Urinary bladder (tissue), 4 donors: ENCODE measurements at places on chromosomes 7 and 10. TPM values are rescaled to one million over a fixed set of nuclear protein-coding genes. Genes with fewer than 3 reads are reported as not detected.

GSTO2 gene
- 6.5 TPM for total RNA-seq

ATG9B gene
- total RNA-seq, result not detected

DMBT1 gene
- total RNA-seq, result 0.48 TPM

NXPH1 gene
- total RNA-seq, result 2.0 TPM

ZFAND2A gene
- 12.2 TPM for total RNA-seq

EXOSC1 gene
- 25.4 TPM for total RNA-seq

DNA sequence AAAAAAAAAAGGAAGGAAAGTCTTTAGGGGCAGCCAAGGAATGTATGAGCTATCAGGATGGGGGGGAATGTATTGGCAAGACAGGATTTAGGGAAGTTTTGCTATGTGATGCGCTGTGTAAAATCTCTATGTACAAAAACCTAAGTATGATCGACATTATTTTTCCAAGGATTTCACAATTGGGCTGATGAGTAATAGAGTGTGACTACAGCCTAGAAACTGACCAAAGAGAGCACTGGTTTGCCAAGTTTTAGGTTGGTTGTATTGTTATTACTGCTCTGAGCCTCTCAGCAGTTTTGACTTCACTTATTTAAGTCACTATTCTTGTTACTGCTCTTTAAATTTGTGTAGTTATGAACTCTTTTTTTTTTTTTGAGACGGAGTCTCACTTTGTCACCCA is 107.3 kb downstream of the NRCAM start:
- no peak for DNase-seq

DNA sequence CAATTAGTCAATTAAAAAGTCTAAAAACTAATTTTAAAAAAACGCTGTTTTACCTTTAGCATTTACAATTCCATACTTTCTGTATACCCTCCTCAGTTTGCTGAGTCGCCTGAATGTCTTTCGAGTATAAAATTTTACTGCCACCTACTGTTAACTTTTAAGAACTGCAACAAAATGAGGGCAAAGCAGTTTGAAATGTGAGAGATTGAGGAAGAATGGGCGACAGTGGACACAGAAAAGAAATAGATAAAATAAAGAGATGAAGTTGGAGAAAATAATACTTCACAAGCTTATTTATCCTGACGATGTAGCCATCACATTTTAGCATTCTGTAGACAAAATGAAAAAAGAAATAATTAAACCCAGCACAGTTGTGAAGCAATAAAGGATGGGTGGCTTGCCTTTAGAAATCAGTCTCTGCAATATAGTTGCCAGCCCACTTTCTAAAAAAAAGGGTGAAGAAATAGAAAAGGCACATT is 110.8 kb upstream of the PTN start:
- no peak for DNase-seq

DNA sequence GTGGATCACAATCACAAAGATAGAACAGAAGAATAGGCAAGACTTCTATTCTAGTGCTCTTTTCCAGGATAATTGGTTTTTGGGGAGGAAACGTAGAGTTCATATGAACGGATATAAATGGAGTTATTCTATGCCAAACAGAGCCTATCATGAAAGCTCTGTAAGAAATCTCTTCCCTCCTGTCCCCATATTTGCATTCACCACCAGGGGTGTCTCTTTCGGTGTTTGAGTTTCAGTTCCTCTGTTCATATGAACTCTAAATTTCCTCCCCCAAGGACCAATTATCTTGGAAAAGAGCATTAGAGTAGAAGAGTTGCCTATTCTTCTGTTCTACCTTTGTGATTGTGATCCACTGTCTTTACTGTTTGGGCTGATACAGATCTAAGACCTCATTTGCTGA is 48.3 kb upstream of the CDC14C start:
- DNase-seq, result no peak

GRCh38 chr10:80324086-80324485 is 32.5 kb downstream of the DYDC1 start:
- DNase-seq, result no peak

DNA sequence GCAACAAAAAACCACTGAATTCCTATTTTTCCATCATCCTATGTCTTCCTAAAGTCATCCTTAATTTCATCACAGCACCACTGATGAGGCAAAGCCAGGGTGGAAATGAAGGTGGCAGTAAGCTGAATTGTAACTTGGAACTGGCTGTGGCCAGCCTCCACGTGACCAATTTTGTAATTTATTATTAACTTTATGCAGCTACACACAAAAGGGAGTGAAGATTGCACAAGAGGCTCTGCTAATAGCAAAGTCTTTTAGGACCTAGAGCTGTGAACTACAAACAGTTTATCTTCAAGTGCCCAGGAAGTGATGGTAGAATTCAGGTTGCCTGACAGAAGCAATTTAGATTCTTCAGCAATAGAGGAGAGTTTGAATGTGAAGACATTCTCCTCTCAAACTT is 176.4 kb downstream of the CCDC71L start:
- DNase-seq, result no peak

GRCh38 chr7:131933751-131934289 is 377.4 kb upstream of the PODXL start:
- no peak for DNase-seq

DNA sequence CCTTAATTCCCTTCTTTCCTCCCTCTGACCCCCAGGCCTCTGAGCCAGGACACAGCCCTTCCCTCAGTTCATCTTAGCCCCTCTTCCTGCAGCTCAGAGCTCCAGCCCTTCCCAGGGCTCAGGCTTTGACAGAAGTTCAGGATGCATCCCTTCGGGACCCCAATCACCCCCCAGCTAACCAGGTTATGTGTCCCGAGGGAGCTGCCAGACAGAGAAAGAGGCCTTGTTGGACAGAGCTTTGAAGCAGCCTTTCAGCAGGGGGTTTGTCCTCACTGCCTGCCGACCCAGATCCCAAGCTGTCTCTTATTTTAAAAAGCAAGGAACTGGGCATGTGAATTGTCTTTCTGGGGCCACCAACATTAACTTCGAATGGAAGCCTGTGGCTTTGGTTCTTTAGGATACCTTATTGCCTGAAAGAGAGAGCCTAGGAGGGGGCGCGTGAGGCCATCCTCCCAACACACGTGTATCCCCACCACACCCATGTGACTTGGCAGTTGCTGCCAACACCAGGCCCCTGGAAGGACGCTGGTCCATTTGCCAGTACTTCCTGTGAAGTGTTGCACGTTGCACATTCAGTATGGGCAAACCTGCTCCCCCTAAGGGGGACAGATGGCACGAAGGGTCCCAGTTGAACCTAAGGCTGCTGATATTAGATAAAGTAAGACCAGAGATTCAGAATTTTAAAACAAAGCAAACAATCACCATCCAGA is 858 bp downstream of the CCDC136 start:
- DNase-seq, result no peak

GRCh38 chr10:5723692-5724091 is 39.1 kb downstream of the TASOR2 start:
- DNase-seq, result no peak

DNA sequence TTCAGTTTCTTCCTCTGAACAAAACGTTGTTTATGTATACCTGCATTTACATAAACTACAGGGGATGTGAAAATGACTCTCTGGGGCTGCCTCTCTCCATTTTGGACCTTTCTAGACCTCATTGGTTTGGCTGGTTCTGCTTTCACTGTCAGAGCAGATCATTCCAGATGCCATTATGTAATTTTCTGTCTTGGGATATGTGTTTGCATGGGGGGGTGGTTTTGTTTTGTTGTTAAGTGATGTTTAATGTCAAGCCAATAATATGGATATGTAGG is 172.4 kb downstream of the LRRC4 start:
- DNase-seq, result no peak

DNA sequence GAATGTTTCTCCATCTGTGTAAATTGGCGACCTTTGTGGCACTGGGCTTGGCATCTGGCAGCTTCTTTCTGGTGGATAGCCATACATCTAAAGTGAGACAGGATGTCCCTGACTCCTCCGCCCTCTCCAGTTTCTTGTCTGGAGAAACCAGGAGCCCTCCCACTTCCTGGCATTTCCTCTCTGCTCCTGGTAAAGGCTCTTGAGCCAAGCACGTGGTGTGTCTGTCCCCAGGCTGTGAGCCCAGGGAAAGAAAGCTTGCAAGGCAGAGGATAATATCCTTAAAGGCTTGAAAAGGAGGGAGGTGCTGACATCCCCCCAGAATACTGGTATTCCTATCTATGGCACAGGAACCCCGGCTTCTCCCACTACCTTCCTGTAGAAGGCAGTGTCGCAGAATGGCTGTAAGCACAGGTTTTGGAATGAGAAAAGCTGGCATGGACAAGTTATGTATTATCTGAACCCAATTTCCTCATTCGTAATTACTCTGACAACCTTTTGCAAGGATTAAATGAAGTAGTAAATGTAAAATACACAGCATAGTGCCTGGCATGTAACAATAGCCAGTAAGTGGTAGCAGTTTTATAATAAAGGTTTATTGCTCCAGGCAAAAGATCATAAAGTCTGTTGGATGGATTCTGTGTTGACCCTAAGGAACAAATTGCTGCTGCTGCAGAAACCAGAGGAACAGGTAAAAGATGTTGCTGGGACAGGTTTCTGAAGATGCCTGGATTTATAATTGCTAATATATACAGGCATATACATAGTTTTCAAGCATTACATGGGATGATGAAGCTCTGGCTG is 11.8 kb upstream of the ACSL5 start:
- DNase-seq, result peak; percentile 51

DNA sequence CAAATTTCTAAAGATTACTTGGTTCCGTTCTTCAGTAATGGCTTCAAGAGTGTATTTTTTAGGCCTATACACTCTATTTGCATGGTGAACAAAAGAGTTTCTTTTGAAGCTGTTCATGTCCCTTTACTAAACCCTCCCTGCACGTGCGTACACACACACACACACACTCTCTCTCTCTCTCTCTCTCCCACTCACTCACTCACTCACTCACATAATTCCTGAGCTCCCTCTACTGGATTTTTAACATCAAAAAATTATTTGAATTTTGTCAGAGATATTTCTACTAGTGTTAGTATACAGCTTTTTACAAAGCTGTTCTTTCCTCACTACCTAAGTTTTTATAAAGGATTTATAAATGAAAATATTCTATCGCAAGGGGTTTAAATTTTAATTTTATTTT is 85.9 kb downstream of the UBE3C start:
- DNase-seq, result no peak

DNA sequence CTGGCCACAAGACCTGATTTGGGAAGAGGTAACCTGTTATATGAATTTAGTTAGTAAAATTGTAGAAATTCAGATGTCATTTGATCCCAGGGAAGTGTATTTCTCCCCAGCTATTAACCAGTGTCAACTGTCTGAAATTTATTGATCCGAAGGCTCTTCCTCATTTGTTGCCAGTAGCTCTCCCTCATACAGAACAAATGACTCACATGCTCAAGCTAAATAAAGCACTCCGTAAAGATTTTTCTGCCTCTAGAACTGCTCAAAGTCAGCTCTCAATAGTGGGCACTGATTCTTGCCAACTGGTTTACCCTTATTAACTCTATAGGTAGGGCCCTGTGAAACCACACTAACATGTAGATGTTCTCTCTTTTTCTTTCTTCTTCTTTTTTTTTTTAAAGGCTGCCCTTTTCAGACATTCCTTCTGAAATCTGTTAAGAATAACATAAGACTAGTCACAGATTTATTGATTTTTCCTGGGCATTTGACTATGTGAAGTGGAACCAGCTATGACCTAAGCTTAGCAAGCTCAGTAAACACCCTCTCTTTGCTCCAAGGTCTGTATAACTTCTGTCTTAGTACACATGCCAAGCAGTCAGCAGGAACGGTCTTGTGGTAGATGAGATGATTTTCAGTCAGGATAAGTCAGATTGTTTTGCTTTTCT is 21.8 kb downstream of the RPA3 start:
- no peak for DNase-seq

DNA sequence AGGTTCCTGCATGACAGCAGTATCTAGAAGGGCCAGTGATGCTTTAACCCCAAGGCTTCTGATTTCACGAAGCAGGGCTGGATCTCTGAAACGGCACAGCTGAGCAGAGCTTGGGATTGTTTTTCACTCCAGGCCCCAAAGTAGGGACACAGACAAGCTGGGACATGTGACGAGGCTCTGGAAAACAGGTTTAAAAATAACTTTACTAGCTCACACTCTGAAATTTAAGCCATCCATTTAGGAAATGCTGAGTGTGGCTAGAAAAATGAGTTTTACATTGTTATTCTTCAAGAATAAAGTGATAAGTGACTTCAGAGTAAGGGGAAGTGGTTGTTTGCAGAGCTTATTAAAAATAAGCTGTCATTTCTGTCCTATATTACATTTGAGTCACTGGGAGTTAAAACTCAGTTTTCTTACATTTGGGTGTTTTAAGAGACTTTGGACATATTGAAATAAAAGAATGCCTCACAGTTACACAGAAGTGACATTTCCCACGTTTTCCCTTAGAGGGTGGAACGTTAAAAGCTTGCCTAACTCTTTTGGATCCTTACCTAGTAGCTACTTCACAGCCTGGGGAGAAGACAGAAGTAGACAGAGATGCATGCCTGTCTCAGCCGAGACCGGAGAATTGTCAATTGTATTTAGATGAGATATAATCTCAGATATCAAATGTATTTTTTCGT is 107.8 kb downstream of the GALNT17 start:
- DNase-seq, result no peak

- DNase-seq, result no peak
Observed at GRCh38 chr7:154628556-154628955, 374.4 kb downstream of the PAXIP1 start.

DNA sequence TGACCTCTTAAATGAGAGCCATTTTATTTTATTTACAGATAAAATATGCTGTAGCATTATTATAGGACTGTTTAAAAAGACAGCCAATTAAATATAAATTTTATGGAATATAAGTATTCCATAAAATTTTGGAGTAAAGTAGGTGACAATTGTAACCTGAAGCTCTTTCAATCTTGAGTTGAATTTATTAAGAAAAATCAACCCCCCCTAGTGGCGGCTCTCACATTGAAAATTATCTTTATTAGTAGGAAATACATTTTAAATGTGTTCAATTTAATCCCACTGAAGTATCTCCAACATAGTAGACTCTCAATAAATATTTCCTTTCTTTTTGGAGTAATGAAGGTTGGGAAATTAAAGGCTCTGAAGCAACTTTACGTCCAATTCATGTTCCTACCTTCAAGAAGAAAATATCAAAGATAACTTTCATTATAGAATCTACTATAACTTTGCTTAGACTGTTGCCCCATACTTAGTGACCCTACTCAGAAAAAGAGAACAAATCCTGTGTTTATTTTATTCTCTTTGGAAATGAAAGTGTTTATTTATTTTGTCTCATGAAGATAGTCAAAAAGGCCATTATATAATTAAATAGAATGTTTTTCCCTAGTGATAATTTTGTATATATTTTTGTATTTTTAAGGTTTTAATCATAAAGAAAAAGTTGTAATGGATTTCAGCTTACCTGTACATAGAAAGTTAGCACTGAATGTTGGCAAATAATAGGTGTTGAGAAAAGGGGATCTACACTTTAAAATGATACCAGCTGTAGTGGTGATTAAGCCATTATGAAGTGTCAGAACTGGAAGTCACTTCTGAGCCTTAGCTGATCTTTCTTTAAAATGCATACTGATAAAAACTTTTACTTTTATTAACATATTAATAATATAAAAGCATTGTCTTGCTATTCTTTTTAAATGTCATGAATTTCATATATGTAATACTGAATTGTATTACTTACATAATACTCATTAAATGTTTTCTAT is 3.3 kb downstream of the AHR start:
- DNase-seq, result no peak

- no peak for DNase-seq
Observed at GRCh38 chr7:47534322-47535034, 47.4 kb downstream of the TNS3 start.
